ENCODE measurements at places on chromosomes 6 and 20.

- no peak for DNase-seq
These were observed 85.8 kb downstream of the CEBPB start for GRCh38 chr20:50276119-50277063.

DNA sequence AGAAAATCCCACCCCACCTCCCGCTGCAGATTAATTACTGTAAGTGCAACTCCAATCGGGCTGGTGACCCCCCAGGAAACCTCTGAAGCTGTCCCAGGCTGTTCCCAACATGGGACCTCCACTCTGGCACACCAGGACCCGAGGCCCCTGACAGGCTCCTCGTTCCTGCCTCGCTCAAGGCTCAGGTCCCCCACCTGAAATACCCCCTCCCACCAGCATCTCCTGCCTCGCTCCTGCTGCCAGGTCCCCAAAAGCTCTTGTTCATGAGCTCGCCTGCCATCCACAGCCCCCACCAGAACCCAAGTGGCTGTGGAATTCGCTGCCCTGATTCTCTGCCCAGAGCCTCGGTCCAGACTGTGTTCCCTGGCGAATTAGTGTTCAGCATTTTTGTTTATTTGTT lies 26.1 kb downstream of the NPEPL1 start:
- no peak for DNase-seq

DNA sequence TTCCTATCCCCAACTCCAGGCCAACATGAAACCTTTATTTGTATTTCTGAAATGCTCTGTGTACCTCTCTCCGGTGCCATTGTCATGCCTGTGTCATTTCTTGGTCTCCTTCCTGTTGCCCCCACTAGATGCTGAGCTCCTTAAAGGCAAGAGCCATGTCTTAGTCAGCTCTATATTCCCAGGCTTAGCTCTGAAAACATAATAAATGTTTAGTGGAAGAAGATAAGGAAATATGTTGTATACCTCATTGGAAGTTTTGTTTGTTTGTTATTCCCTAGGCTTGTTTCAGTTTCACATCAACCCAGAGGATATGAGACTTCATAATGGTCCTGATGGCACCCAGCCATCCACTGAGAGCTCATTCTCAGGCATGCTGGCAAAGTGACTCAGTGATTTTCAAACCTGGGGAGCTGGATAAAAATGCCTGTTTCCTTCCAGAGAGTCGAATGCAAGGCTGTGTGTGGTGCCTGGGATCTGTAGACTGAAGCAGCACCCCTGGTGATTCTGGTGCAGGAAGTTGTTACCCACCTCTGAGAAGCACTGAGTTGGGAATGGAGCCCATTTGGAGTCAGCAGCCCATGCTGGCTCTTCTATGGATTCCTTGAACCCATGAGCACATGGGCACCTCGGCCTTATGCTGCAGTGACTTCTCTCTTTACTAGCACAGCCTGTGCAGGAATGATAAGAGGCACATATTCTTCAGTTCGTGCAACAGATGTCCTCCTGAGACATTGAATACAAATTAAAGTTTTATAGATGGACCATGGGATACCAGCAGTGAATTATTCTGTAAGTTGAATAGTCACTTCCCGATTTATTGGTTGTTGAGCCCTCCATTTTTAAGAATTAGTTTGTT lies 205.2 kb downstream of the FARS2 start:
- DNase-seq = no peak

- DNase-seq = no peak
These were observed 68.3 kb downstream of the CNBD2 start for GRCh38 chr20:36036688-36037087.

- DNase-seq = no peak
These were observed 122.9 kb downstream of the ZMYND8 start for GRCh38 chr20:47233333-47234188.

DNA sequence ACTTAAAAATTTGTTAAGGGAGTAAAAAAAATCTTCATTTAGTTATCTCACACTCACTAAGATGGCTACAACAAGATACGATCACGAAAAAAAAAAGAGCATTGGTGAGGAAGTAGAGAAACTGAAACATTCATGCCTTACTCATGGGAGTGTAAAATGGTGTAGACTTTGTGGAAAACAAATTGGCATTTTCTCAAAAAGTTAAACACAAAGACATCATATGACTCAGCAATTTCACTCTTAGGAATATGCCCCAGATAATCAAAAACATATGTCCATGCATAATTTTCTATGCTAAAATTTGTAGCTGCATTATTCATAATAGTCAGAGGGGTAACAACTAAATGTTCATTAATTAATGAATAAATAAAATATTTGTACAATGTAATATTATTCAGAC lies 120.9 kb upstream of the IRAK1BP1 start:
- DNase-seq = no peak

GRCh38 chr6:121848523-121849255 lies 413.2 kb downstream of the GJA1 start:
- DNase-seq = no peak

DNA sequence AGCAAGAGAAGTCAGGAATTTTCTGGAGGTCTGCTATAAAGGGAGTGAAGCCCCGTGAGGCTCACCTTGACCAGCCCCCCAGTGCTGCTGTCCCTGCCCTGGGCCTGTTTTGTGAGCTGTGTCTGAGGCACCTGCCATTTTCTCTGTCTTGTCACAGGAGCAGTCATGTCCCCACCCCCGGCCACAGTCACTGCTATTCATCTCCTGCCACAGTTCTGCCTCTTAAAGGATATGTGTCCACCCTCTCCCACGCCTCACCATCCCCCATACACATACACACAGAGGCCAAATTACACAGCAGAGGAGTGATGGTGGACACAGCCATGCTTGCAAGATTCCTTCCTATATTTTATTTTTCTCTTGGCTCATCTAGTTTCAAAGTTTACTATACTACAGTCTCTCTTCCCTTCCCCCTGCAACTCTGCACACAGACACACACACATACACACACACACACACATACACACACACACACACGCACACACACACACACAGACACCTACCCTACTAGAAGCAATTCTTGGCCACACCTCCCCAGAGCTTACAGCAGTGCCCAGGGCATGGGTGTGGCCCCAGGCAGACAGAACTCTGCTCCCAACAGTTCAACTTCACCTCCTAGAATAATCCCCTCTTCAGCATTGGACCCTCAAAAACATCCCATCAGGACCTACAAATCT lies 68.7 kb upstream of the TAB2 start:
- DNase-seq = no peak

DNA sequence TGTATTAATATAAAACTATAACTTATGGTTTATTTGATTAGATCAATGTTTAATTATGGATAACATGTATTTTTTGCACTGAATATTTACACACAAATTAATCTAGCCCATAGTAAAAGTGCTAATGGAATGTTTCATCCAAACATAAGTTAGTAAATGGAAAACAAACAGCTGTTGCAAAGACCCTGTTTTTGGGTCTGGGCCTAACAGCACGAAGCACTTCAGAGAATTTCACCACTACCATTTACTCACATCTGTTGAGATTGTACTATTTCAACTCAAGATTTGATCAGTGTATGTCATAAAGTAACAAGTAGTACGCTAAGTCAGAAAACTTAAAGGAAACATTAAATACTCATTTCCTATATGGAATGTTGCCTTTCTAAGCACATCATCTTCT lies 359.6 kb downstream of the LAMA2 start:
- no peak for DNase-seq

DNA sequence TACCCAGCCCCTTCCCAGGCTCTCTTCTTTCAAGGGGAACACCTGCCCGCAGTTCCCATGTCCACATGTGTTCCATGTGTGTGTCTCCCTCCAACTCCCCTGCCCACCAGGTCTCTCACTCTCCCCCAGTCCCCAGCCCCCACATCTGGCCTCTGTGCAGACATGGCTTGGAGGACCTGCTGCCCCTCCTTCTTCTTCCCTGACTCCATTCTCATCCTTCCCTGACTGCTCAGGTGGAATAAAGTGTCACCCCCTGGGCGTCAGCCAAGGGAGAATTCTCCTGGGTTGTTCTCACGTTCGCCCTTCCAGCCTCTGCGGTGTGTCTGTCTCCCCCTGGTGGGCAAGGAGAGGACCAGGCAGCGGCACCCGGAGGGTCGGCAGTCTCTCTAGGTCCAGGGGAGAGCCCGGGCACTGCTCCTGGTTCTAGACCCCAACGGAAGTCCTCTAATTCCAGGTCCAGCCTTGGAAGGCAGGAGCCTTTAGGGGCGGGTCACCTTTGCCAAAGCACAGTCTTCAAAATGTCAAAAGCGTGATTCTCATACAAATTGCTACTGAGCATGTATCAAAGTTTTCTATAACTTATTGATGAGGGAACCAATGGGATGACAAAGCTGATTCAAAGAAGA lies 50.5 kb downstream of the EBF4 start:
- peak; percentile 60 for DNase-seq

GRCh38 chr6:7617801-7618764 lies 28.1 kb downstream of the SNRNP48 start:
- DNase-seq = no peak

GRCh38 chr6:107784669-107785068 lies 39.4 kb downstream of the SCML4 start:
- no peak for DNase-seq

GRCh38 chr6:116278481-116278829 lies 1.3 kb downstream of the TSPYL1 start:
- no peak for DNase-seq

DNA sequence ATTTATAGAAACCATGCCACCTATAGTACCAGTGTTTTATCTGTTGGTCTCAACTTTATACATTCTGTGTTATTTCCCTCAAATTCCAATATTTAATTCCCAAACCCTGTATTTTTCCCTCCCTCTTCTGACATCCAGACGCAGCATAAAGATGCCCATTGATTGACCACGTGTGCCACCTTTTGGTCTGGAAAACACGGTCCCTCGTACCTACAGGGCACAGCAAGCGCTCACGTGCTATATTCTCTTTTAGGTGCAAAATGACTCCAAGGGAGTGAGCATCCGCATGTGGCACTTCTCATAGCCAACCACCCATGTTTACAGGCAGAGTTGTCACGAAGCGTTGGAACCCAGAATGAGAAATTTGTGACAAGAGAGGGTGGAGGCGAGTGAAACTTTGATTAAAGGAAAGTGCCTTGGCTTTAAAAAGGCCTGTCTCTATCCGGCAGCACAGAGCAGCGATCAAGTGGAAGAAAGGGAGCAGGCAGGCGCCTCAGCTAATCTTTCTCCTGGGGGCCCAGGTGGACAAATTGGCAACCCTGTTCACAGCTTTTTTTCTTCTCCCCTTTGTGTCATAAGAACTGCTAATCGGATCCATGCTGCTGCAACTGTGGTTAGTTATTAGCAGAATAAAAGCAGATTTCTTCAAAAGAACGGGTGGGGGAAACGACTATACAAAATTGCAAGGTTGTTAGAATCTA lies 225.9 kb downstream of the TMEM242 start:
- DNase-seq = no peak

- DNase-seq = no peak
These were observed 20.3 kb upstream of the SPDEF start for GRCh38 chr6:34576286-34576955.

DNA sequence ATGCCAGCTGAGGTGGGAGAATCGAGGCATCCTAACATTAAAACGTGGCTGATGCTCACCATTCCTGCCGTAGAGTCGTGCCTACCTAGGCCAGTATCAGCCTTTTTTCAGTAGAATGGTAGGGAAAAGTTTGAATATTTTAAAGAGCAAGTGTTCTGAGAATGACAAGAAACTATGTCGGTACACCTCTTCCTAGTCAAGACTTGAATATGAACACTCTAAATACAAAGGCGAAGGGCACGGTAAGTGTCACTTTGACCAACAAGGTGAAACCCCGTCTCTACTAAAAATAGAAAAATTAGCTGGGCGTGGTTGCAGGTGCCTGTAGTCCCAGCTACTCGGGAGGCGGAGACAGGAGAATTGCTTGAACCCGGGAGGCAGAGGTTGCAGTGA lies 1.0 kb downstream of the GINM1 start:
- DNase-seq = no peak

GRCh38 chr6:51855310-51856082 lies 231.9 kb downstream of the PKHD1 start:
- DNase-seq = no peak

DNA sequence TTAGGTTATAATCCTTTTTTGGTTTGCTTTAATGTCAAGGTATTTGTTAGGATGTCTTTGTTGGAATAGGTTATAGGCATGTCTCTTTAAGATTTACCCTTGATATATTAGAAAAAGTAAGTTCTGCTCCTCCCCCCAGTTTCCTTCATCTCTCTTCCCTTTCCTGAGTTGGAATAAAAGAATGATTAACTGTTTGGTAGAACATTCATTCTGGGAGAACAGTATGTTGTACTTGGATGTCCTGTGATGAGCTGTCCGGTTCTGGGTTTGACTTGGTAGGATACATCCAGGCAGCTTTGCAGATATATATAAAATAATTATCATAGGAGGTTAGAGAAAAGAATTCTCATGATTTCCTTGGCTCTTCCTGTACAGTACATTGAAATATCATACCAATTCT lies 199.6 kb upstream of the RREB1 start:
- DNase-seq = no peak

DNA sequence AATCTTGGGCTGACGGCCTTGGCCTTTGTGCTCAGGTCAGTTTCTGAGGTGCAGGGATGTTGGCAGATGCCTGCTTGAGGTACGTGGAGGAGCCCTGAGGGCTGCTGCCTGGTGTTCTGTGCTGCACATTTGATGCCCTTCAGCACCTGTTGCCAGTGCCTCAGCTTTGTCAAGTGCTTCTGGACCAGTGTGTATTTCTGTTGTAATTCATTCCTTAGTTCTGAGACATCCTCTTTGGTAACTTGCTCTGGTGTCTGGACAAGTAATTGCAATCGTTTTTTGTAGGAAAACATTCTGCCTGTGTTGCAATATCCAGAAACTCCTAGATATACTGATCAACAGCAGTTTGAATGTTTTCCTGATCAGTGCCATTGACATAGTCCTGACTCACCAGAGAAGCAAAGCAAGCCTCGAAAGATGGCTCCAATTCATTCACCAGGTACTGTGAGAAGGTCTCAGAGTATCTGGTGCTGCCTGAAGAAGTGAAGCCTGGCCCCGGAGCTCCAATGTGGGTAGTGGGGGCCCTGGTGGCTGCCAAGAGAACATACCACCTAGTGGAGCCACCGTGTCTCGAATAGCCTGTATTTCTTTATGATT lies 26.7 kb downstream of the ZNF337 start:
- no peak for DNase-seq

GRCh38 chr6:142015011-142015410 lies 117.7 kb upstream of the GJE1 start:
- no peak for DNase-seq

DNA sequence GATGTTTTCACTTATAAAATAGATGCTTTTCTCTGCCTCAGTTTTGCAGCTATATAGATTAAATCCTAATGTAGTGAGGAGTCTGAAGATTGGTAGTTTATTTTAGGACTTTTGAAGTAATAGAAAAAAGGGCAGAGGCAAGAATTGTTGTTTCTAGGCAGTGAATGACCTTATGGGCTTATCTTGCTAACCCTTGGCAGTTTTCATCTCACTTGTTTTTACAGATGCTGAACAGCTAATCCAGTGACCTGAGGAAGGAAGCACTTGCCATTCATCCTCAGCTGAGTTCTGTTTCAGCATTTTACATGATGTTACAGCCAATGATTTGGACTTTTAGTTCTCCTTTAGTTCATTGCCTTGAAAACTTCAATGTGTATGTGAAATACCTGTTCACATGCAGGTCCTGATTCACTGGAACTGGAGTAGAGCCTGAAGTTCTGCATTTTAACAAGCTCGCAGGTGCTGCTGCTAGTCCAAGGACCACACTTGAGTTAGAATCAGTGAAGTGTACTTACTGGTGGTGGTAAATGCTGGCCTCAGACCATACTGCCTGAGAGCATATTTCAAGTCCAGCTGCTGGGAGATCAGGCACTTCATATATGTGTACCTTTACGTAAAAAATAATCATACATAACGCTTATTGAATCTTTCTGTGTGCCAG lies 86.9 kb downstream of the TULP4 start:
- no peak for DNase-seq
